Iris pigment epithelial cell (primary cell): ENCODE measurements at places on chromosomes 6 and 20.

GRCh38 chr6:31356216-31356945 lies 598 bp downstream of the HLA-B start:
- peak; percentile 54 for DNase-seq

DNA sequence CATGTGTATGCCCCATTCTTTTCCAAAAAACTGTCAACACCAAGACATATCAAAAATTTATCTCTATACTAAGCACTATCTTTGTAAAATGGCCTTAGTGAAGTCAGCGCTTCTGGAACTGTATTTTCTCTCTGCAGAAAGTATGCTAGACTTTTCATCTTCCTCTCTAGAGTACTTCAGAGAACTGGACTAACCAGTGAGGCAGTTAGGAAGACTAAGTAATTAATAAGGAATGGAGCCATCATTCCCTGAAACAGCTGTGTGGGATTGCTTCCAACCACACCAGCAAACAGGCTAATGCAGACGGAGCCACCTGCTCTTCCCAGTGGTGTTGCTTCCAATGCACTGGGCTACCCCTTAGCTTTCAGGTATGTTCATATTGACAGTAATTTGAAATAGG lies 169.1 kb upstream of the FUT9 start:
- DNase-seq: no peak

GRCh38 chr6:13303668-13304017 lies 24.7 kb downstream of the TBC1D7 start:
- DNase-seq: peak; percentile 90

DNA sequence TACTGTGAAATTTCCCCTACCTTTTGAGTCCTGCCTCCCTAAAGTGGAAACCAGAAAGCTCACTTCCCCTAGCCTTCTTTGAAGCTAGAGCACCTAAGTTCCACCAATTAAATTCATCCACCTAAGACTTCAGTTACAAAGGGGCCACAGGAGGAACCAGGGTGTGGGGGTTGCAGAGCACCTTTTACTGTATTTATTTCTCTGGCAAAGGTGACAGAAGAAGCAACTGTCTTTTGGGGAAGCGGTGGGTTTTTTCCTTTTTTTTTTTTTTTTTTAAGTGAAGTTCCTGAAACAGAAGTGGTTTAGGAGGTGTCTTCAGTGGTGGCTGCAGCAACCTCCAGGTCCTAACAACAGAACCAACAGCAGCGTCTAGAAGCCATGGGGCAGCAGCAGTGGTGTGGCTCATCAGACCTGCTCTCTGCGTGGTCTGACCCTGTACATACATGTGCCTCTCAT lies 13.1 kb downstream of the PSMB9 start:
- DNase-seq: no peak

DNA sequence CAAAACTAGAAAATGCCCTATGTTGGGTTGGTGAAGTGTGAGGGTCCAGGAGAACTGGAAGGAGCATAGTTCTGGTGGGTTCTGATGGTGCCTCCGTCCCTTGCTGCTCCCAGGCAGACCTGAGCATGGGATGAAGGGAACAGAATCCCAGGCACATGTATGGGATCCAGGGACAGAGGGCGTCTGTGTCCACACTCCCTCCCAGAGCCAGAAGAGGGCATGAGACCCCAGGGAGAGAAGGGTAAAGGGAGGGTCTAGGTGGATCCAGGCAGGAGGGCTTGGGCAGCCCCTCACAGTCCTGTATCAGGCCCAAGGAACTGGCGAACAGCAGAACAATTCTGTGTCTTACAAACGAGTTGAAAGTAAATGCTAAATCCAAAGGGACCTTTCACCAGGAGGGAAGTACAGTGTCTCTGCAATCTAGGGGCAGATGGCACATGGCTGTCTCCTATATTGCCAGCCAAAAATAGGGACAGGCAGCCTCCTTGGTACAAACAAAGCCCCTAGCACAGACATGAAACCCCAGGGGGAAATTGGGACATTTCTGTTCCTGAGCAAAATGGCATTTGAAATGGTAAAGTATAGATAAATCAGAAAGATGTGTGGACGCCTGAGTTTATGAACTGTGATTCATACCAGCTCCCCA lies 2.5 kb upstream of the BPIFA1 start:
- DNase-seq: no peak

- no peak for DNase-seq
Measured at GRCh38 chr20:50580842-50581544, 70.8 kb downstream of the PTPN1 start.

DNA sequence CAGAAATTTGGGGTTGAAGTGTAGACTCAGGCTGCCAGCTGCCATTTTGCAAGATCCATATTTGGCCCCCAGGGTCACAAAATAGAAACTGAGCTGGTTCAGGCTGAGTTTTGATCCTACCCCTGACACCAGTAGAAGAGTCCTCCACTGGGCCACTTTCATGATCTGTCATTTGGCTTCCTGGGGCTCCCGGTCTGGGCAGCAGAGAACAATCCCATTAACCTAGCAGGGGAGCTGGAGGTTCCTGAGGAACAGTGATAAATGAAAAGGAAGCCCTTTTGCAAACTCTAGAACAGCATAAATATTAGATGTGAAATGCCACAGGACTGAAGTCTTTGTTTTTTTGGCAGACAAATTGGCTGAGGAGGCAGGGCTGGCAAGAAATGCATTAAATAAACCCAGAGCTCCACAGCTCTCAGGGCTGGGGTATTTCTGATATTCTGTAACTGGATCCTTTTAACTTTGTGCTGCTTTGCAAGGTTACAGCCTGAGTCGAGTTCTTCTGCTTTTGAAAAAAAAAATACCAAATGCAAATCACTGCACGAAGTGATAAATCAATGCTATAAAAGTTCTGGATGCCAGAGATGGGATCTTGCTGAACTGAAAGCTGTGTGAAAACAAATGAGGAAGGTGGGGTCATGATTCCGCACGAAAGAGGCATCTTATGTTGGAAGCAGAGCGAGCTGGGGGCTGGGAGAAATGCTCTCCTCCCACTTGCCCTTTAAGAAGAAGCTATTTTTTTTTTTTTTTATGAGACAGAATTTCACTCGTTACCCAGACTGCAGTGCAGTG lies 64.4 kb downstream of the SULF2 start:
- DNase-seq: peak; percentile 35

GRCh38 chr6:29796026-29796425 lies 31.6 kb upstream of the HLA-G start:
- no peak for DNase-seq

DNA sequence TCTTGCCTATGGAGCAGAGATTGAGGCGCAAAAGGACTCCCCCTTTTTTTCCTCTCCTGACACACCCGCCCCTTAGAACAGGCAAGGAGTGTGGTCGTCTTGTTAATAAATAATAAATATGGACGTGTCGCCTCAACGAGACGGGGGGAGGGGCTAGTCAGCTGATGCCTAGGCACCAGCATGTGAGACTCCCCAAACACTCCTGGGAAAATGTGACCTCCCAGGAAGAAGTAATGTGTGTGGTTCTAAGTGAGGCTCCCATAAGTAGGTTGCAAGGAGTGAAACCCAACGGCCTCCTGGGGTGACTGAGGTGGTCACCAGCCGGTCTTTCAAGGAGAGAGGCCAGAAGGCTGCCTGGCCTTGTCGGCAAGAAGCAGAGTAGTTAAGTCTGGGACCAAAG lies 1.1 kb upstream of the FAXC start:
- DNase-seq: no peak

DNA sequence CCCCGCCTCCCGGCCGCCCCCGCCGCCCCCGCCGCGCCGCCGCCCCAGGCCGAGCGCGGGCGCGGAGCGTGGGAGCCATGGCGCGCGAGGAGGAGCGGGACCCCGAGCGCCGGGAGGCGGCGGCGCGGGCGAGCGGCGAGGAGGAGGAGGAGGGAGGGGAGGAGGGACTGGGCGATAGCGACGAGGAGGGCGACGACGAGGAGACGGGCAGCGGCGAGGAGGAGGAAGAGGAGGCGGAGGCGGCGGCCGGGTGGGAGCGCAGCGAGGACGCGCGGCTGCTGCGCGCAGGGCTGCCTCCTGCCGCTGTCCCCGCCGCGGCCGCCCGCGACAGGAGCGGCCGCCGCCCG lies at the start of gene SLC24A3:
SLC24A3 (plus strand) TSS at position 174 of the 347 bp plus-strand sequence.
- no peak for DNase-seq

- DNase-seq: no peak
Measured at GRCh38 chr6:160154471-160154870, 32.9 kb downstream of the SLC22A1 start.

DNA sequence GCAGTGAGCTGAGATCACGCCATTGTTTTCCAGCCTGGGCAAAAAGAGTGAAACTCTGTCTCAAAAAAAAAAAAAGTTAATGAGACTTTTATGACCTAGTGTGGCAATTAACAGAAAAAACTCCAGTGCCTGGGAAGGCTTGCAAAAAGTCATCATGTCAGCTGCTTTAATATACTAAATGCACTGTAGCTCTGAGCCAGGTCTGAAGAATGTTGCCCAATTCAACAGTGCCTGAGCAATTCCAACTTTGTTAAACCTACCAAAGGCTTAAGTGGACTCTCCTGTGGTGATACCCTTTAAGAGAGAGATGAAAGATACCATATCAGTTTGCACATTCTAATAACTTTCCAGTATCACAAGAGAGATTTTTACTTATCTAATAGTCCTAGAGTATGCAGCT lies 6.5 kb upstream of the ROS1 start:
- DNase-seq: no peak

DNA sequence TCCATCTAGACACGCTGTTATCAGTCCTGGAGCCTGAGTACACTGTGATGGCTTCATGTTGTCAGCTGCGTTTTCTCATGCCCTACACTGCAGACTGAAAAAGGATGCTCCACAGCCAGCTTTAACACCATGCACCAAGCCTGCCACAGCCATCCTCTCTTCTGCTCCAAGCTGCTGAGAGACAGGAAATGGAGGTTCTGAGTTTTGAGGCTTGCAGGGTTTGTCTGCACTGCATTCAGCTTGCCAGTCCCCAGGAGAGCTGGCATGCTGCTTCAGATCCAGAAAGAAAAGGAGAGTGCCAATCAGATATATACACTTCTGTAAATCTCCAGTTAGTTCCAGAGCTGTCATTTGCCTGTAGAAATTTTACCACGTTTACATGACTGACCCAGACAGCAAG lies 550.7 kb upstream of the FLRT3 start:
- no peak for DNase-seq

DNA sequence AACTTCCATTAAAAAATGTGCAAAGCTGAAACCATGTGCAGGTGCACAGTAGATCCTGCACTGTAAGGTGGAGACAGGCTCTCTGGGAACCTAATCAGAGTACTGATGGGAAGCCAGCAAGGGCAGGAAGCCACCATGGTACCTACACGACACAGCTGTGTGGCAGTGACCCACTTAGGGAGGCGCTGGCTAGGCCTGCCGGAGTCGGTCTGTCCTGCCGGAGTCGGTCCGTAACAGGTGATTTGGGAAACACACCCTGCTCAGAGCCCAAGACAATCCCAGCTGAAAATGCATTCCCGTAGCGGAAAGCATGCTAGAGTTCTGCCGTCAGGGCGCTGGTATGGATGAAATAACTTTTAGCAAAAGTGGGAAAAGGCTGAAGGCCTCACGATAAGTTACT lies 17.2 kb downstream of the TXNDC5 start:
- no peak for DNase-seq

GRCh38 chr6:12032783-12033573 lies 20.9 kb downstream of the HIVEP1 start:
- DNase-seq: peak; percentile 49

DNA sequence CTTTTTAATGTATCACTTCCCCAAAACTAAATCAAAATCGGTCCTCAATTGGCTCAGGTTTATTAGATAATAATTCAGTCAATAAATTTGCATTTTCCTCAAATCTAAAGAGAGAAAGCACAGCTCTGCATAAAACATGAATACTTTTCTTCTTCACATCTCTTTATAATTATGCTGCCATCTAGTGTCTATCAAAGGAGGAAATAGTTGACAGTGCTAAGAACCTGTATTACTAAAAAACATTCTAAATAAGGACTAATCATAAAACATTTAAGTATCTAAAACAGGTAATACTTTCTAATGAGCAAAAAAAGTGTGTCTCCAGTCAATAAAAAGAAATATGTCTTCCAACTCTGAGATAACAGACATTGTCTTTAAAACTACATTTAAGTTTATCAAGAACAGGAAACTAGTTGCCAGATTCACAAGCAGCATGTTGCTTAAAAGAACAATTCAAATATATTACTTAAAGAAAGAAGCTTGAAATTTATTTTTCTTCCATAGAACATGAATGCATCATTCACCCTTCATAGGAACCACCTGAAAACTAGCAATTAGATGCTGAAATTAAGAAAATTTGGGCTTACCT lies 56.5 kb upstream of the DST start:
- peak; percentile 52 for DNase-seq

DNA sequence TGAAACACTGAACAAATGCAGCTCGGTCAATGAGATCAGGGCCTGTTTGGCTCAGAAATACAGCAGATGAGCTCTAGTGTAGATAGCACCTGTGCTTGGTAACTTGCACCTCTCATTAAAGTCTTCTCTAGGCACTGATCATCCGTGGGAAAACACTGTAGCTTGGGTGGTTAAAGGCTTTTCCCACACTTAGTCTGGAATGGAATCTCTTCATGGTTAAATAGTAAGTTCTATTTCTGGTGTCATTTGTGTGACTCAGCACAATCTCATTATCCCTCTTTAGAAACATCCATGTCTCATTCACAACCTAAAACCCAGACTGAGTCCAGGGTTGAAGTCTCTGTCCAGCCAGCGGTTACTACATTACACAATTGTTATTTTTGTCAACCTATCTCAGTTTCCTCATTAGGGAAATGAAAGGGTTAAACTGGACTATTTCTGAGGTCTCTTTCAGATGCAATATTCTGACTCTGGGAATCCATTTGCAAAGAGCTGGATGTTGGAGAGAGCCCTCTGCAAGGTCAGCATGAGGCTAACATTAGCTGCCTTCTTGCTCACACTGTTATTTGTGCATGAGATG lies 125.0 kb downstream of the ZDHHC14 start:
- no peak for DNase-seq

DNA sequence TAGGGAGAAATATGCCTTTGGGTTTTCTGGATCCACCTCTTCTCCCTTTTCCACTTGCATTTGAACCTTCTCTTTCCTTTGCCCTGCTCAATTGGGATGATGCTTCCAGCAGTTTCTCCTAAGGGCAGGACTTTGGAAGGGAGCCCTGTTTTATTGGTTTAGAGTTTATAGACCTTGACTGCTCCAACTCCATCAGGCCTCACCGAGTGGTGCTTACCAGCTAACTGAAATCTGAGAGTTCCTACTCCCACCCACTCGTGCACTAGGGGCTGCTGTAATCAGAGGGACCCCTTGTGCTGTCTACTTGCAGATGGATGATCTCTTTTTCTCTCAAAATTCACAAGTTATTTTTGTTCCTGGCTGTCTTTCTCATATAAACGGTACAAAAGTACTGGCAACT lies 121.3 kb upstream of the SLC22A16 start:
- no peak for DNase-seq
